ENCODE measurements at places on chromosomes 4 and X.

DNA sequence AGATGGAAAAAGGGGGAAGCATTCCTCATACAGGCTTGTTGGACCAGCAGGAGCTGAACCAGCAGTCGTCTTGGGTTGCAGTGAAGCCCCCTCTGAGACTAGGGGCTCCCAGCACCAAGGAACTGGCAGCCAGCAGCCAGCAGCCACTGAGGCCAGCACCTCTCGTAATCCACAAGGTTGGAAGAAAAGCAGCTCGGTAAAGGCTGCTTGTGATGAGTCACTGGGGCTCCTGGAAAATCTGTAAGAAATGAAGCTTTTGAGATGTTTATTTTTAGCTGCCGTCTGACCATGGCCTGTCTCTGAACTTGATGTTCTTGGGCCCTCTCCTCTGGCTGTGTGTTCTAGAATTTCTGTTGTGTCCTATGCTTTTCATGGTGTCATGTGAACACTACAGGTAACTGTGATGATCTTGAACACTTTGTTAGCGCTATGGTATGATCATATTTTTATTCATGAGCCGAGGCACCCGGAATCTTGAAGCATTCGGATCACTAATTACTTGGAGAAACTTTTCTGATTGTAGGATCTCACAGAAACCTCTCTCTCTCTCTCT is 18.6 kb downstream of the CLCN4 start:
- no peak for DNase-seq

GRCh38 chrX:69127466-69127865 is 37.8 kb downstream of the PJA1 start:
- no peak for DNase-seq

DNA sequence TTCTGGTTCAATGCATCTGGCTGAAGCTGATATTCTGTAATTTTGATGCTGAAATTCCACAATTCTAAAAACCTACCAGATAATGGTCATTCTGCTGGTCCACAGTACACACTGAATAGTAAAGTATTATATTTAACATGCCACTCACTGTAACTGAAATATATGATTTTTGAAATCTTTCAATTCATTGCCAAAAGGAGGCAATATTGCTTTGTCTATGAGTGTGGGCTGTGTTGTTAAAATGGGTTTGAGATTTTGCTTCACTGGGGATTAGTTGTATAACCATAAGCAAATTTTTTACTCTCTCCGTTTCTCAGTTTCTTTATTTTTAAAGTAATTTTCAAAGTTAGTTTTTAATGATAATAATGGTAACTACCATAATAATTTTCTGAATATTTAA is 1404.1 kb upstream of the IGFBP7 start:
- no peak for DNase-seq

GRCh38 chrX:39065051-39065871 is 264.0 kb downstream of the MID1IP1 start:
- DNase-seq = no peak

GRCh38 chr4:110869862-110870572 is 247.1 kb upstream of the PITX2 start:
- no peak for DNase-seq

- no peak for DNase-seq
These were observed 170.6 kb upstream of the FAM9B start for GRCh38 chrX:9204560-9204959.

GRCh38 chrX:16202943-16203342 is 35.7 kb downstream of the MAGEB17 start:
- no peak for DNase-seq

DNA sequence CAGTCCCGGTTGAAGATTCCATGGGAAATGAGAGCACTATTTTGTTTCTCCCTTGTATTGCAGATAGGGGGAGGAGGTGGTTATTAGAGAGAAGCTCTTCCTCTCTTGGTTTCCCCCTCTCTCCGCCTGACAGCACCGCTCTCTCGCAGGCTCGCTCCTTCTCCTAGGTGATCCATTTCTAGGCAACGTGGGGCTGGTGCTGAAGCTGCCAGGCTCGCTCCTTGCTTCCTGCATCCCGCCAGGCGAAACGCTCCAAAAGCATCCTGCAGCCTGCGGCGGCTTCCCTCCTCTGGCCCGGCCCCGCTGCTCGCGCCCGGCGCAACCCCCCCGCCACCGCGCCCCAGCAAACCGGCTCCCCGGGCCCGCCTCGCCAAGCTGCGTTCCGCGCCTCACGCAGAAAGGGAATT is at the start of gene GRID2:
Gene GRID2 (plus strand): TSS at position 346 of the 407 bp plus-strand sequence.
- DNase-seq = no peak

DNA sequence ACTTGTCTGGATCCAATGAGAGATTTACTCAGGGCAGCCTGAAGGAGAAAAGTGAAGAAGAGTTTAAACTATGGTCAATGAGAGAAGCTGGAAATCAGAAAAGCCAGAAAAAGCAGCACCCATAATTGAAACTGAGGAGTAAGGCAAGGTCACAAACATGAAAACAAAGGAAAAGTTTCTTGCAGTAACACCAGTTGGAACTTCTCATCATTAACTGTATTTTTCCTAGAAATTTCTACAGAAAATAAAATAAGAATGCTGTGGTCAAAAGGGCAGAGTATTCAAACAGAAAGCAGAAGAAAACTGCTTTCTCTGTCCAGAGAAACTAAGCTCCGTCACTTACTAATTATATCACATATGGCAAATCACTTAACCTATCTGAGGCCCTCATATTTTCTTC is 102.2 kb downstream of the OR13H1 start:
- no peak for DNase-seq

DNA sequence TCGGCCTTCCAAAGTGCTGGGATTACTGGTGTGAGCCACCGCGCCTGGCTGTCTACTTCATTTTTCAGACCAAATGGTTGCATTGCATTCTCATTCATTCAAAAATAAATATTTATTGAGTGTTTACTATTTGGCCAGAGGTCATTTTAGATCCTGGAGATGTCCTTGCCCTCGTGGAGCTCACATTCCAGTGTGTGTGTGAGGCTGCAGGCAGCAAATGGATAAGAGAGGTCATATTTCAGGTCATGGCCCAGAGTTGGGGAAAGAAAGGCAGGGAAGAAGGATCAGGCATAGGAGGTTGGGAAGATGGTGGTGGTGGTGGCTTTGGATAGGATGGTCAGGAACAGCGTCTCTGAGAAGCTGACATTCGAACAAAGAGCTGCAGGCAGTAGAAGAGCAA is 119.1 kb downstream of the CEP135 start:
- DNase-seq = no peak
